Left ventricle myocardium inferior (tissue), 1 donor: ENCODE measurements at places on chromosomes 11 and 22. TPM values are rescaled to one million over a fixed set of nuclear protein-coding genes. Genes with fewer than 3 reads are reported as not detected.

DNA sequence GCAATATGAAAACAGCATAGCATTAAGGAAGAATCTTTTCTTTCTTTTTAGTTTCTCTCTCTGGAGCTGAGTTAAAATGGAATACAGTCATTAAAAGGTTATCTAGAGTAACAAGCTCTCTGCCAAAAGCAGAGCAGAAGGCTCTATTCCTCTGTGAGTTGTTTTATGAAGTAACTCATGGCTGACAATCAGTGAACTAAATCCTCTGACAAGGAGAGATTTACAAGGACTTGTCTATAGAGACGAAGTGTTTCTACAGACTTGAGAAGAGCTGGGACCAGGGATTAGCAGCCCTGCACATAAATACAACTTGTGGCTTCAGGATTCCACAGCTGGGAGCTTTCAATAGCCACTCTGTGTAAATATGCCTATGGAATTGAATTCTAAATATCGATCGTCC is 192.5 kb upstream of the RAG2 start:
- no peak for DNase-seq

- no peak for DNase-seq
These were observed 7.8 kb upstream of the ZC3H12C start for GRCh38 chr11:110085255-110085838.

DNA sequence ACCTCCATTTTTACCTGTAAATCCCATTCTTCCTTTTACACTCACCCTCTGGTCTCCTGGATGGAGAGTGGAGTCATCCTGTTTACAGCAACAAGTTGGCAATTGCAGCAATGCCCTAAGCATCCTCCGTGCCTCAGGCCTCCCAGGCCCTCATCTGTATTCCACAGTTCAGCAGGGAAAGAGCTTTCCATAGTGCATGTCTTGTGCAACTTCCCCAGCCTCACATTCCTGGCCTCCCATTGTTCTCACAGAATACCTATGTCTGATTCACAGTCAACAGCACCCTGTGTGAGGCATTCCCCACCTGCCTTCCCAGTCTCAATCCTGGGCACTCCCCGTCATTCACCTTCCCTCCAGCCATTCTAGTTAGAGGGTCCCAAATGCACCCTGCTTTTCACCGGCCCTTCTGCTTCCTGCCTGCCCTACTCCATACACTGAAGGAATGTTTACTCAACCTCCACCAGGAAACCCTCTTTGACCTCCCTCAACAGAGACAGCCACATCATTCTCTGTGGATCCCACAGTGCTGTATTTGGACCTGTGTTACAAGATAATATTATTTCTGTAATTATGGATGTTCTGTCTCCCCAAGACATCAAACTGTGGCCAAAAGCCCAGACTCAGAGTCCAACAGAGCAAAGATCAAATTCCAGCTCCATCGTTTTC is 405.7 kb downstream of the BUD13 start:
- DNase-seq = no peak

- peak; percentile 65 for DNase-seq
These were observed 21.8 kb downstream of the SNX19 start for GRCh38 chr11:130894322-130895025.

GRCh38 chr11:66957971-66958231 is 282 bp downstream of the PC start:
- DNase-seq = no peak

- DNase-seq = no peak
These were observed 29.2 kb downstream of the SREBF2 start for GRCh38 chr22:41862160-41862529.

DNA sequence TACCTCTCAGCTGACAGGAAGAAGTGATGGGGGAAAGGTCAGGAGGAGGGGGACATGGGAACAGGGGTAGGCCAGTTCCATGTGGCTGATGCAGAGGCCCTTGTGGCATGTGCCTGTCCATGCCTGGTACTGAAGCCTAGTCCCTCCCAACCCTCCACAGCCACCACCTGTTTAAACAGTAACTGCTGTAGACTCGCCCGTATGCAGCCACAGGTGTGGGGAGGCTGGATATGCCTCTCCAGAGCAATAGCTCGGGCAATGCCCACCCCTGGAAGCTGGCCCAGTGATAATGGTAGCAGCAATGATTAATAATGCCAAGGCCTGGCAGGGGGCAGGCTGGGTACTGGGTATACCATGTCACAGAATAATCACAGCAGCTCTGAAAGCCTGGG is 2.3 kb downstream of the SMTN start:
- DNase-seq = no peak

DNA sequence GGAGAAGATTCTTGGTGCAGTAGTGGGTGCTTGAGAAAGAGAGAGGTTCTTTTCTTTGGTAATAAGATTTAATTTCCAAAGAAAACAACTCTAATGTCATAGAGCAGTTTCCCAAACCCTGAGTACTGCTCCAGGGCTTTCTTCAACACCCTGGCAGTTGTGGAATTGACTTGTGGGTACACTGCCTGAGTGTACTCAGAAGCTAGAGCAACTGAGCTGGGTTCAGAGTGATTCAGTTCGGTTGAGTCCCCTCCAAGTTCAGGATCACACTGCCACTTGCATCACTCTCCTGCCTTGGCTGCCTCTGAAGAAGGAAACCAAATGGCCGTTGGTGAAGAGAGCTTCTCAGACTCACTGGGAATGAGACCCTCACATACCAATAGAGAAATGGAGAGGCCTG is 5.3 kb downstream of the DMC1 start:
- DNase-seq = no peak

DNA sequence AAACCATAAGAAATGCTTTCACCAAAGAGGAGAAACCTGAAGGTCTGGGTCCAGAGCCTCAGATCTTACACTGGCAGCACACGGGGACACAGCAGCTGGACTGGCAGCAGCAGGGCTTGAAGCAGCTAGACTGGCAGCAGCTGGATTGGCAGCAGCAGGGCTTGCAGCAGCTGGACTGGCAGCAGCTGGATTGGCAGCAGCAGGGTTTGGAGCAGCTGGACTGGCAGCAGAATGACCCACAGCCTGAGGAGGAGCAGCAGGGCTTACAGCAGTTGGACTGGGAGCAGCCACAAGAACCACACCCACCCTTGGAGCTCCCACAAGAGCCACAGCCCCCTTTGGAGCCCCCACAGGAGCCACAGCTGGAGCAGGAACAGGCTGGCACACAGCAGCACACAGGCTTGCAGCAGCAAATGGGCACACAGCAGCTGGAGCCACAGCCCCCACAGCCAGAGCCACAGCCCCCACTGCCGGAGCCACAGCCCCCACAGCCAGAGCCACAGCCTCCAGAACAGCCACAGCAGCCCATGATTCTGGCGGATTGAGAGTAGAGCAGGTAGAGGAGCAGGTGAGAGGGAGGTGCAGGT is at the start of gene KRTAP5-11:
Gene KRTAP5-11, minus strand, starts transcription at position 567 of the 587 bp plus-strand sequence. Its CDS starts 38 bp downstream, at position 529.
- DNase-seq = no peak

DNA sequence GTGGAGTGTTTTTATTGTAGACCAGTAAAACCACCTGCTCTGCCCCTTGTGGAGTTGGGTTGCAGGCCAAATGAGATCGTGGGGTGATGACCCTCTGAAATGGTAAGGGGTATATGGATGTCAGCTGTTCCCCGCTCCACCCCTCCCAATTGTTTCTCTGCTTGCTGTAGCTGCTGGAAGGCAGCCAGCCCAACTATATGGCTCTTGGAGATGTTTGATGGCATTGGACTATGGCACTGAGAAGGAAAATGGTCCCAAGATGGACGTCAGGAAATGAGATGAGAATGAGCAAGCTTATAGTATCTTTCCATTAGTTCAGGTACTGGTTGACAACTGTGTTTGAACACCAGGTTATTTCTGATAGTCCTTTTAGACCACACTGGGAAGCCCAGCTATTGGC is 94.8 kb upstream of the SORL1-AS1 start:
- no peak for DNase-seq

DNA sequence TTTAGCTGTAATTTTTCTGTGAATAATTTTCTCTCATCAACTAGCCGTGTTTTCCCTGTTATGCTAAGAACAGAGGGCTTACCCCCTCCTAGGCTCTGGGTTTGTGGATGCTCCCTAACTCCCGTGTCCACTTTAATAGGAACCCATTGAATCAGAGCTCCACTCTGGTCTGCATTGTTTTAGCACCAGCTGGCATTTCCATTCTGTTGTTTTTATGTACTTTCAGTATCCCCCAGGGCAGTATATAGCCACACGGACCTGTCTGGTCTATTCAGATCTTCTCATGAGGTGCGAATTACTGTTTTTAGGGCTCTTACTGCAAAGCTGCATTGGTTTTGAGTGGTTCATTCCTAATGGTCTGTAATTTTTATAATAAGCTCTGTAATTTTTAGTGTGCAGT is 16.0 kb downstream of the POLD3 start:
- no peak for DNase-seq

DNA sequence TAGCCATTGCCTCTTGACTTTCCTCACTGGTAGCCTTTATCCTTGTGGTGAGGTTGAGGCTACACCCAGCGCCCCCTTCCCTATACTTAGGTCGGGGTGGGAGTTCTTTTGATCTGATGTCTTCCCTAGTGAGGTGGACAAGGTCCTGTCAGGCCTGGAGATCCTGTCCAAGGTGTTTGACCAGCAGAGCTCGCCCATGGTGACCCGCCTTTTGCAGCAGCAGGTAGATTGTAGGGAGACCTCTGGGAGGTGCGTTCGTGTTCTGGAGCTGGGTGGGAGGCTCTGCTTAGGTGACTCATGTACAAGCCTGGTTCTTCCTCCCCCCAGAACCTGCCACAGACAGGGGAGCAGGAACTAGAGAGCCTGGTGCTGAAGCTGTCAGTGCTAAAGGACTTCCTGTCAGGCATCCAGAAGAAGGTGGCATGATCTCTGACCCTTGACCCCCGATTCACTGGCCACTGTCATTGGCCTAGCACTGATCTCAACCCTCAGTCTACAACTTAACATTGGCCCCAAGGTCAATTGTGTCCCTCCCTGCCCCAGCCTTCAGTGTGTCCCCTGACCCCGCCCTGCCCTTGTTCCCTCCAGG is 4.9 kb downstream of the INPPL1 start:
- DNase-seq = no peak

GRCh38 chr22:43850529-43850928 is 11.8 kb downstream of the SULT4A1 start:
- no peak for DNase-seq

DNA sequence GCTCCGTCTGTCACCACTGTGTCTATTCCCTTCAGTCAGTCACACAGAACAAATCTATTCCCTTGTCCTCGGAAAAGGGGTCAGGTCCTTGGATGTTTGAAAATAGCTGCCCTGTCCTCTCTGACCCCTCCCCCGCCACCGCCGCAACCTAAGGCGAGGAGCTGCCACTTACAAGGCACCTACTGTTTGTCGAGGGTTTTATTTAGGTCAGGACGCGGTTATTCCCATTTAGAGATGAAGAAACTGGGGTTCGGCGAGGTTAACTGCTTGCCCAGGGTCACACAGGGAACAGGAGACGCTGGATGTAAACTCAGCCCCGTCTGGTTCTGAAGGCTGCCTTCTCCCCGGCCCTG is 1468.1 kb downstream of the BRD1 start:
- DNase-seq = no peak

TRPM5 gene
- total RNA-seq = not detected

UBE2L6 gene
- 19.0 TPM for total RNA-seq

MCAM gene
- 59.2 TPM for total RNA-seq

SGSM1 gene
- 8.8 TPM for total RNA-seq

F2 gene
- total RNA-seq = not detected

ZNF195 gene
- total RNA-seq = 8.2 TPM

SMCO4 gene
- total RNA-seq = 57.6 TPM
